Astrocyte of the spinal cord (primary cell): ENCODE measurements at places on chromosomes 4 and X.

GRCh38 chr4:52684896-52685295, 25.8 kb upstream of the USP46 start:
- DNase-seq = no peak

DNA sequence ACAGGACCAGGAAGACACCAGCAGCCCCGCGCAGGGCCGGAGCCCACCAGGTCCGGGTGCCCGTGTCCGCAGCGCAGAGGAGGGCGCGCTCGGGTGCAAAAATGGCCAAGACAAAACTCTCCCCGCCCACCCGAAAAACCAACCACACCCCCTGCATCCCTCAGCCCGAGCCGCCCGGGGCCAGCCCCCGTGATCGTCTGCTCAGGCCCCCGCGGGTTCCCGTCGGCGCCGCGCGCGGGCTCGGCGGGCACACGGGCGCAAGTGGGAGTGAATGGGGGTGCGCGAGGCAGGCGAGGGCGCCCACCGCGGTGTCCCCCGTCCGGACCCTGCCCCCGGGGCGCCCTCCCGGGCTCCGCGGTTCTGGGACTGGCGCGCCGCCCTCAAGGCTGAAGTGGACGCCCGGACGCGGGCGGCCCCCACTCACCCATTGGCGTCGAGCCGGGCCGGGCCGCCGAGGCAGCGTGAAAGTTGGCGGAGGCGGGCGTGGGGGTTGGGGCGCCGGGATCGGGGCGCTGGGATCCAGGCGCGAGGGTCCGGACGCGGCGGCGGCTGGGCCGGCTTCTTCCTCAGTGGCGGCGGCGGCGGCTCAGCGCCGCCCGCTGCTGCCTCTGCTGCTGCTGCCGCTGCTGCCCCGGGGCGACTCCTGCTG, 393 bp downstream of the SH3KBP1 start:
- no peak for DNase-seq

DNA sequence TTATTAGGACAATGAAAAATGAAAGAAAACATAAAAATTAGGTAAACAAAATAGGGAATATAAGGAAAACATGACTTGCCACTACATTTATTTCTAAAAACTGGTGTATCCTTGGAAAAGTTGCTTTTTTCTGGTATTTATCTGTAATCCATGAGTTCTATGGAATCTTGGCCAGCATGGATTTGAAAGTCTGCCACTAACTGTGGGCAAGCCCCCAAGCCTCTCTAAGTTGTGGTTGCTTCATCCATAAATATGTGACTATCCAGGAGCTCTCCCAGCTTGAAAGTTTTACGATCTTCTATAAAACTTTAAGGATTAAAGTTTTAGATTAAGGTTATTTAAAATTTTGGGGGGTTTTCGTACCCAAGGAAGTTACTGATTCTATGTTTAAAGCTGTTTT, 21.8 kb downstream of the RPS6KA3 start:
- peak; percentile 27 for DNase-seq

DNA sequence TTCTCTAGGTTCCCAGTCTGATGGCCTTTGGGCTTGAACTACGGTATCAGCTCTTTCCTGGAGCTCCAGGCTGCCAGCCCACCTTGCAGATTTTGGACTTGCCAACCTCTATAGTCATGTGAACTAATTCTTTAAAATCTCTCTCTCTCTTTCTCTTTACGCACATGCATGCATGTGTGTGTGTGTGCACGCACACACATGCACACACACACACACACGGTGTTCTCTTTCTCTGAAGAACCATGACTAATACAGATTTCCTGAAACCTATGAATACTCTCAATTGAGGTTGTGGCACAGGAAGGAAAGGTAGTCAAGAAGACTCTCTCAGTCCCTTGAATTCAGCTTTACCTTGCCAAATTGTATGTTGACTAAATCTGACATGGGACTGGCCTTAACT, 6.2 kb upstream of the ZCCHC13 start:
- no peak for DNase-seq

GRCh38 chr4:17324386-17324830, 187.5 kb downstream of the QDPR start:
- peak; percentile 70 for DNase-seq
